ENCODE measurements at places on chromosomes 4 and X.

- no peak for DNase-seq
Measured at GRCh38 chr4:25792200-25792791, 70.5 kb downstream of the SEL1L3 start.

GRCh38 chr4:168852933-168853713 lies 156.9 kb downstream of the CBR4 start:
- no peak for DNase-seq

GRCh38 chr4:120808475-120809141 lies 113.9 kb downstream of the PRDM5 start:
- DNase-seq = no peak

GRCh38 chr4:182847576-182848450 lies 69.4 kb downstream of the DCTD start:
- DNase-seq = no peak

DNA sequence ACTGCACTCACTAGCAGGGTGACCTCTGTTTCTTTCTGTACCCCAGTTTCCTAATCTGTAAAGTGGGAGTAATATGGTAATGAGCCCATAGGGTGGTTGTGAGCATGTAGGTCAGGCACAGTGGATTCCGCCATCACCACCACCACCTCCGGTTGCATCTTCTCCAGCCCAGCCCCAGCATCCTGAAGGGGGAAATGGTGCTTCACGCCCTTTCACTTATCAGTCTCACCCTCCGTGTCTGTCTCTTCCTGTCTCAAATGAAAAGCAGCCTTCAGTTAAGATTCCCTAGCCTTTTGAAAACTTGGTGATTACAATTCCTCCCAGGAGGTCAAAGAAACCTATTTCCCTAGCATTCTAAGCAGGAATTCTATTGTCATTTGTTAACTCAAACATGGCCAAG lies 16.9 kb upstream of the XPNPEP2 start:
- DNase-seq = no peak
